HuH-7 (cell line): ENCODE measurements at places on chromosomes 2 and 18.

DNA sequence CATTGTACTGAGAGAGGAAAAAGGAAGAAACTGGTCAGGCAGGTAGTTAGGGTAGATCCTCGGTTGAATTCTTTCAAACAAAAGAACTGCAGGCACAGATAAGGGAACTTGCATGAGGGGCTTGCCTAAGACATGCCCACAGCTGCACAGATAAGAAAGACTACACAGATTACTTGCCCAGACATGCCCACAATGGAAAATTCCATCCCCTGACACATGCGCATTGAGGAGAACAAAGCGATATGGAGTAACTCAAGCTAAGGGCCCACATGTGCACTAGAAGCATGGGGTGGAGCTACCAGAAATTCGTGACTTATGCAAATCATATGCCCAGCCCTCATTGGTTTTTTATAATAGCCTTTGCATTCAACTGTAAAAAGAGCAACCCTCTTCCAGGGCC is 181.3 kb upstream of the ZNF521 start:
- DNase-seq = no peak

DNA sequence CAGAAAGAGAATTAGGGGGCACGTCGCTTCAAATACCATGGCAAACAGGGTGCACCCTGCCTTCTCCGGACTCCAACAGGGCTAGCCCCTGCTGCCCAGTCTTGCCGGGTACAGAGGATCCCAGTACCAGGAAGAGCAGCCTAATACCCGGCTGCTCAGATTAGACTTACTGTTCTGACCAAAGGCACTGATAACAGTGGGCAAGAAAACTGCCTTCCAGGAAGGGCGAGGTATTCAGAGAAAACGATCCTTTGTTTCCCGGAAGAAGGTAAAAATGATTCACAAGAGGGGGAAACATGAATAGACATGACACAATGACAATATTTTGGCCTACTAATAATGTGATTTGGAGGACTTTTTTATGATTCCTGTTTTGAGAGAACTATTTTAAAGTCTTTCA is 99.9 kb downstream of the SS18 start:
- no peak for DNase-seq

- no peak for DNase-seq
Measured at GRCh38 chr2:10347562-10347948, 44.9 kb downstream of the HPCAL1 start.

- DNase-seq = no peak
Measured at GRCh38 chr2:65057054-65057375, 799 bp downstream of the CEP68 start.

DNA sequence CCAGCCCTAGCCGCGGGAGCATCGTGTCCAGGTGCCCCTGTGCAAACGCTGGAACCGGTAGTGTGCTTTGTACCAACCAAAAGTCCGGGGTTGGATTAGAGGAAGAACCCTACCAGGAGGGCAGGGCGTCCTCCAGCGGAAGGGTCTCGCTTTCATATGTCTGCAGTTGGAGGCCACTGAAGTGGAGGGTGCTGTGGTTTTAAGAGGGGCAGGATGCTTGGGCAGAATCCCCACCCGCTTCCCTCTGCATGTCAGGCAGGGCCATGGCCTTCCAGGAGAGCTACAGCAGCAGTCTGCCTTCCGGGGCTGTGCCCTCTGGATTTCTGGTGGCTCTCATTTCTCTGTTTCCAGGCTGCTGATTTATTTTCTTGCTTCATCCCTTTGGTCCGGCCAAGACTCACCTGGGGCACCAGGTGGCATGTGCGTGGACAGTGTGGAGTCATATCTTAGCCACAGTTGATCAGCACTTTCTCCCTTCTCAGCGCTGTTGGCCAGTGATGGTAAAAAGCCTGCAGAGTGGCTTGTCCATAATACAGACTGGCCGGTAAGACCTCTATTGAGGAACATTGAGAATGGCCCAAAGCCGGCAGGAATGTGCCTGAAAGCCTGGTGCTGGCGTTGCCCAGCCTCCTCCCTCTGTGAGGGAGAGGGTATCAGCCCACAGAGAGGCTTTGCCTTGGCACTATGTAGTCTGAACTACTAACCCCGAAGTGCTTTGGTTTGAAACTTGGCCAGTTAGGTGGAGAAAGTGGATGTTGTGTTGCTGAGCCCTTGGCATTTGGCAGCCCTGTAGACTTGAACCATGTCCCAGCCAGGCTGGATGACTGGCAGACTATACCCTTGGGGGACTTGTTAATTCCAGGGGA is 1.8 kb downstream of the AGAP1 start:
- DNase-seq = no peak

DNA sequence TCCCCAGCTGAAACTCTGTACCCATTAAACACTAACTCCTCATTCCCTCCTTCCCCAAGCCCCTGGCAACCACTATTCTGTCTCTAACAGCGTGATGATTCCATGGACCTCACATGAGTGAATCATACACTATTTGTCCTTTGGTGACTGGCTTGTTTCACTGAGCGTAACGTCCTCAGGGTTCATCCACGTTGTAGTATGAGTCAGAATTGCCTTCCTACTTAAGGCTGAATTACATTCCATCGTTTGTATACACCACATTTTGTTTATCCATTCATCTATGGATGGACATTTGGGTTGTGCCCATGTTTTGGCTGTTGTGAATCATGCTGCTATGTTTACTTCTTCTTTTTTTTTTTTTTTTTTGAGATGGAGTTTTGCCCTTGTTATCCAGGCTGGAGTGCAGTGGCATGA is 19.6 kb upstream of the CABLES1 start:
- DNase-seq = no peak

DNA sequence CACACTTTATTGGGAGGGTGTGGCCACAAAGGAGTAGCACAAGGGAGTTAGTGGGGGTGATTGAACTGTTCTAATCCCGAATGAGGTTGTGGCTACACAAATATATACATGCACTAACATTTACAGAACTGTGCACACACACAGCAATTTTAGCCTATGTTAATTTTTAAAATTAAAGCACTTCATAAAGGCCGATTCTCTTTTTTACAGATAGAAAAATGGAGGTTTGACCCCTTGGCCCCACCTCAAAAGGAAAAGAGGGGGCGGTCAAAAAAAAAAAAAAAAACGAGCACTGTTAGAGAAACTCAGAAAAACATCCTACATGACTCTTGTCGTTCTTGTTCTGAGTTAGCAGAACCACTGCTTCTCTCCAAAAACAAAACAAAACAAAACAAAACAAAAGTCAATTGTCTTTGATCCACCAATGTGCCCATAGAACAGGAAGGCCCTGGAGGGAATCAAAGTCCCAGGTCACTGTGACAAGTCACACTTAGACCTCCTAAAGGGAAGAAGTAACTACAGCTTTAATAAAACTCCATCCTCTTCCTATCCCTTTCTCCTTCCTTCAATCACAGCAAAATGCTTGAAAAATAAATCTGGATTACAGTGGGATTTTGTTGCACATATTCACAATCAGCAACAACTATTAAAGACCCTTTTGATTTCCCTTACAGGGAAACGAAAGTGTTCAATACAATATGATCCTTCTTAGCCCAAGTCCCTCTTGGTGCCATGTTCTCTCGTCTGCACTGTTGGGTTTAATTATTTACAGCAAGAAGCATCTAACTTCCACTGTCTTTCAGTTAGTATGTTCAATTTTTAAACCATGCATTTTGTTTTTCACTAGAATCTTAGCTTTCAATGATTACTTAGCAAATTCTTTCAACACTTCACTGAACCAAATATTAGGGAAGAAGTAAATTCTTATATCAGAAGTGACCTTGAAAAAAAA is 16.6 kb downstream of the LRP2 start:
- DNase-seq = no peak

DNA sequence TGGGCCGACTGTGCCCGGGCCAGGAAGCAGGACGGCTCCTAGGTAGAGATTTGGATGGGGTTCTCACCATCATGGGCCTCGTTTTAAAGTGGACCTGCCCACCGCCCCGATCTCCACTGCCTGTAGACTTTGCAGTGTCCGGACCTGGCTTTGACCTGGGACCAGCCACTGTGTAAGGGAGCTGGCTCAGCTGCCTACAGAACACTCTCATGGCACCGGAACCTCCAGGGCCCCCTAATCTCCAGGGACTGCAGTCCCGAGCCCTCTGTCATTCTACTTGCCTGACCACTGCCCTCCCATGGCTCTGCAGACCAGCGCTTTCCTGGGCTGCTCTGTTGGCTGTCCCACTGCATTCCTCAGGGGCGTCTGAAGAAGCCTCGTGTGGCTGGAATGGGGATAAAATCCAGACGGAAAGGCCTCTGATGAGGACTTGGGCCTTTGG is 120.8 kb downstream of the GLI2 start:
- DNase-seq = no peak

- DNase-seq = no peak
Measured at GRCh38 chr2:16152071-16152927, 211.9 kb downstream of the MYCN start.

GRCh38 chr2:227527351-227527750 is 55.4 kb downstream of the AGFG1 start:
- no peak for DNase-seq

DNA sequence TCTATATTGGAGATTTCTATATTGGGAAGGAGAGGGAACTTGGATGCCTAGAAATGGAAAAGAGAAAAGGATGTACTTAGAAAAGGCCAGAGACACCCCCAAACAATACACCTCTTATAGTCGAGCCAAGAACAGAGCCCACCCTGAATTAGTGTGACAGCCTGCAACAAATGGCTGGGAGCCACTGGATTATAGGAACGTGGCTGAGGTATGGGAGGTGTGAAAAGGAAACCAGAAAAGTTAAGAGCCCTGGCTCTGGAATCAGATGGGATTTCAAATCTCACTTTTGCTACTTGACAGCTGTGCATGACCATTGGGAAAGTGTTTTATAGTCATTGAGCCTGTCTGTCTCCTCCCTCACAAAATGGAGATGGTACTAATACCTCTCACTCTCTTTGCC is 394.0 kb downstream of the ZNF521 start:
- DNase-seq = no peak

DNA sequence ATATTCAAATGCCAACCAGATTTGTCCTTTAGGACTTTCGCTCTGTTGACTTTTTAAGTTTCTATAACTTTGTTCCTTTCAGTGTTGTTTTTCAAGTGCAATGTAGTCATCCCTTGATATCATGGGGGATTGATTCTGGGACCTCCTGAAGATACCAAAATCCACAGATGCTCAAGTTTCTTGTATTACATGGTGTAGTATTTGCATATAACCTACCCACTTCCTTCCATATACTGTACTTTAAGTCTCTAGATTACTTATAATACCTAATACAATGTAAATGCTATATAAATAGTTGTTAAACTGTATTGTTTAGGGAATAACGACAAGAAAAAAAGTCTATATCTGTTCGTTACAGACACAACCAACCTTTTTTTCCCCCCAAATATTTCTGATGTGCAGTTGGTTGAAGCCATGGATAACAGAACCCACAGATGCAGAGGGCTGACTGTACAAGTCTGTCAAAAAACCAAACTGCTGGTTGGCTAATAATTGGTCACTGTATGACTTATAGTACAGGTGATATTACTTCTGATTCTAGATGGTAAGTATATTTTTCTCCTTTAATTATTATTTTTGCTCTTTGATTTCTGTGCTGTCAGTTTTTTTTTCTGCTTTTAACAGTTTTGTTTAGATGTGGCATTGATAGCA is 201.7 kb upstream of the STON1 start:
- DNase-seq = no peak

DNA sequence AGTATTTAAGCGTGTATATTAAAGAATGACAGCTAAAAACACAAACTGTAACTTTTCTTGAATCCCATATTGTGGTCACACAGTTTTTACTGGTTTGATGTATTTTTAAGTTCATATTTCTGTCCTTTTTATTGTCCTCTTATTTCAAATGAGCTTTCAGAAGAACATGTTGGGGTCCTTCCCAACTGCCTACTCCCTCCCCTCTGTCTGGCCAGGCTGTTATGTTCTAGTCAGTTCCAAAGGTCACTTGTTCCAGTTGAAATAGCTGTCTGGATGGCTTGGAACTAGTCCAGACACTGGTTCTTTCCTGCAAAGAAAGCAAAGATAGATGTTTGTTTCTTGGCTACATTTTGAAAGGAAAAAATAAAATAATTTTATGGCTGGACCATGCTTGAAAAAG is 306.9 kb downstream of the GULP1 start:
- peak; percentile 46 for DNase-seq

GRCh38 chr18:4854671-4855070 is 342.4 kb downstream of the AKAIN1 start:
- no peak for DNase-seq

GRCh38 chr2:238294046-238294392 is 5.6 kb upstream of the PER2 start:
- DNase-seq = no peak
